Kidney epithelial cell (primary cell): ENCODE measurements at places on chromosomes 7 and 10.

- DNase-seq = peak; percentile 49
Measured at GRCh38 chr7:105219771-105220160, 169.0 kb downstream of the SRPK2 start.

DNA sequence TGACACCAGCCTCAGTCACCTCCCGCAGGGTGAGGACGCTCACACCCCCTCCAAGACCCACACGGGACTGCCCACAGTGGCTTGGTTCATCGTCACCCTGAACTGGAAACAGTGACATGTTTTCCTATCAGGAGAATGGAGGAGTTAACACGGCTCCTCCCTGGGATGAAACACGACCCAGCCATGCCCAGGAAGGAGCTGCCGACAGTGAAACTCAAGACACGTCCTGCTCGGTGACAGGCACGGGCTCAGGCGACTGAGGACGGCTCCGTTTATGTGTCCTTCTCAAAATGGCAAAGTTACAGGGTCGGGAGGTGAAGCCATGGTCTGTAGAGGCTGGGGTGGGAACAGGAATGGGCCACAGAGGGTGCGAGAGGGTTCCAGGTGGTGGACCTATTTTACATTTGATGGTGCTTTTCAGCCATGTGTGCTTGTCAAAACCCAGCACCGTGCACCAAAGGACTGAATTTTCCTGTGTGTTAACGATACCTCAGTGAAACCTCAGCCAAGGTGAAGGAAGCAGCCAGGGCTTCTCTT, 272.4 kb downstream of the ADARB2 start:
- DNase-seq = no peak

DNA sequence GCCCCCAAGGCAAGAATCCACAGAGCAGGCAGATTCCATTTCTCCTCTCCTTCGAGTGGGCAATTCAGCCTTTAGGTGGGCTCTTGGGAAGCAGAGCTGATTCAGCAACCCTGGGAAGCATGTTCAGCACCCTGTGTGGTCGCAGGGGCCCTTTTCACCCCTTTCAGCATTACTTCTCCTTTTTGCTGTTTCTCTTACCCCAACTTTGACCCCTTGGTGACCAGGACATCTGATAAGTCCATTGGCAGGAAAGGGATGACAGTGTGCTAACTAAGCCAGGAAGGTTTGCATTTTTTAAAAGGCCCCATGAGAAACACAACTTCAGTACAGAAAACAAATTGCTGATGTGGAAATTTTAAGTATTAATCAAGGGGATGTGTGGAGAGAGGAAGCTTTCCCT, 283.7 kb upstream of the NRP1 start:
- DNase-seq = no peak

DNA sequence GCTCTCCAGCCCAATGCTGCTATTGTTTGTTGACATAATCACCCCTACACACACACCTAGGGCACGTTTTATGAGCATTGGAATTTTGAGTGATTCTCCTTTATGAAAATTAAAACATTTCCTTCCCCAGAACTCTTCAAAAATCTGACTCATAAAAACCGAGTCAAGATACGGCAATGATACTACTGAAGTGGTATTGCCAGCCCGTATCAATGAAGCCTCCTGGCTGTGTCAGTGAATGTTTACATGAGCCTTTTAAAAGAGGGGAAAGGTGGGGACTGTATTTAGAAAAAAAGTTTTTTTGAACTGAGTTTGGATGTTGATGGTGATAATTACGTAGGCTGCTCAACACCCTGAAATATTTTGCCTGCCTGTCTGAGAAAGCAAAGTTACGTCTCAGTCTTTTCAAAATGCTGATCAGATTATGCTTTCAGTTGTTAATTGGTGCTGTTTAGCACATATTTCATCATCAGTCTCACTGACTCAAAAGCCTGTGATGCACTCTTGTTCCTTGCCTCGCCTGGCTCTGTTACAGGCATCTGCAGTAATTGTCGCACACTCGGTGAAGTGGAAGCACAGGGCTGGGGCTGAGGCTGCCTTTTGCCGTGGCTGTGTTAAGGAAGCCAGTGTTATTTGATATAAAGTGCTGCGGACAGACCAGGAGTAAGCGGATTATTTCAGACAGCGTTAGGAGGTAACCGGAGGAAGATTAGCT, 157.4 kb upstream of the TCF7L2 start:
- DNase-seq = no peak

DNA sequence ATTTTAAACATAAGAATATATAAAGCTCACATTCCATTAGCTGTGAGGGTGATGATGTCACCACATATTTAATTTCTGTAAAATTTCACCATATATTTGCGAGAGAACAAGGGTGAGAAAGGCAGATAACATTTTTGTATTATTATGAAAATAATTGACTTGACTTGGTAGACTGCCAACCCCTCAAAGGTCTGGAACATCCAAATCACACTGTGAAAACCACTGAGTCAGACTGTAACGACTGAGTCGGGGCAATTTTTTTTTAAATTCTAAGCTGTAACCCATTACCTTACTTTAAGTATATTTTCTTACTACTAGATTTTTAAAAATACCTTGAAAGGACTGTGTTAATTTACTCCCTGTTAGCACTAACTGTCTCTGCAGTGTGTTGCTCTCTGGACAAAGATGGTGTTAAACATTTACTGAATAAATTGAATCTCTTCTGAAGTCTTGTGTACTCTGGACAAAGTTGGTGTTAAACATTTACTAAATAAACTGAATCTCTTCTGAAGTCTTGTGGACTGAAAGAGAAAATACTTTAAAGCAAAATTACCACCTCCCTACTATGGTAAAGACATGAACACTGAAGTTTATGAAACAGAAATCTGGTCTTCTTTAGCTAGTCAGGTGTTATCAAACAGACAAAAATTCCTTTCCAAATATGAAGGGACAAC, 14.1 kb downstream of the PDZD8 start:
- peak; percentile 60 for DNase-seq

DNA sequence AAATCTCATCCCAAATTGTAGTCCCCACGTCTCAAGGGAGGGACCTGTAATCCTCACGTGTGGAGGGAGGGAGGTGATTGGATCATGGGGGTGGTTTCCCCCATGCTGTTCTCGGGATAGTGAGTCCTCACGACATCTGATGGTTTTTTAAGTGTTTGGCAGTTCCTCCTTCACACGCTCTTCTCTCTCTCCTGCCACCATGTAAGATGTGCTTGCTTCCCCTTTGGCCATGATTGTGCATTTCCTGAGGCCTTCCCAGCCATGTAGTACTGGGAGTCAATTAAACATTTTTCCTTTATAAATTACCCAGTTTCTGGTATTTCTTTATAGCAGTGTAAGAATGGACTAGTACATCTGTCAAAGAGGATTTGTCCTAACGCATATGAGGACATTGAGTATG, 59.5 kb downstream of the RGS10 start:
- DNase-seq = no peak

- DNase-seq = no peak
Measured at GRCh38 chr10:11787846-11788245, 35.3 kb upstream of the PROSER2 start.

GRCh38 chr7:80127412-80128160, 7.0 kb upstream of the GNAI1 start:
- DNase-seq = no peak

DNA sequence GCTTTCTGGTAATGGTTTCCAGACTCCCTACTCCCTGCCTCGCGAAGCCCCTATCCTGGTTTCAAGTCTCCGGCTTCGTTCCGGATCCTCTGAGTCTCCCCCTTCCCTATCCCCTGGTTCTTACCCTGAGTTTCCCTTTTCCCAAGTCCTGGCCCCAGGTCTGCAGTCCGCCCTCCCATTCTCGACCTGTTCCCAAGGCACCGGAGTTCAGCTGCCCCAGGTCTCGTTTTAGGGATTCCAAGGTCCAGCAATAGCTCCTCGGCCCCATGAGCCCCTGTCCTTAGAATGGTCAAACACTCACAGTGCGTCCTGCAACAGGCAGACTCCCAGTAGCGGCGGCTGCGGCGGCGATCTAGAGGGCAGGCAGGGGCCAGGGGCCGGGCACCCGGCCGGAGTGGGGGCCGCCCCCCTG, 274 bp downstream of the PITX3 start:
- no peak for DNase-seq

DNA sequence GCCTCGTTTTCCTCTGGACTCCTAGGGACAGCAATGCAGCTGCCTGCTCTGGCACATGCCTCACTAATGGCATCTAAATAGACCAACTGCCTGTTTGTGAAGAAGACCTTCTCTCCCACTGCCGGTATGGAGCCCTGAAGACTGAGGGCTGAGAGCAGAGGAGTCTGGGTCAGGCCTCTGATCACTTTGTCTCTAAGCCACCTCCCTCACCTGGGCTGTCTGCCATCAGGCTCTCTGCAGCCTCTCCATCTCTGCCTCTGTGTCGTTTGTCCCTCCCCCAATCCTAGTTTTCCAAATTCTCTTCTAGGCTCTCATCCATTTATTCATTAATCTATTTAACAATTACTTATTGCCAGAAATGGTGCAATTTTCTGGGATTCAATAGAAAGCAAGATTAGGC, 15.2 kb upstream of the SFTPA1 start:
- DNase-seq = no peak

- DNase-seq = no peak
Measured at GRCh38 chr10:88088441-88089340, 225.3 kb downstream of the PTEN start.

DNA sequence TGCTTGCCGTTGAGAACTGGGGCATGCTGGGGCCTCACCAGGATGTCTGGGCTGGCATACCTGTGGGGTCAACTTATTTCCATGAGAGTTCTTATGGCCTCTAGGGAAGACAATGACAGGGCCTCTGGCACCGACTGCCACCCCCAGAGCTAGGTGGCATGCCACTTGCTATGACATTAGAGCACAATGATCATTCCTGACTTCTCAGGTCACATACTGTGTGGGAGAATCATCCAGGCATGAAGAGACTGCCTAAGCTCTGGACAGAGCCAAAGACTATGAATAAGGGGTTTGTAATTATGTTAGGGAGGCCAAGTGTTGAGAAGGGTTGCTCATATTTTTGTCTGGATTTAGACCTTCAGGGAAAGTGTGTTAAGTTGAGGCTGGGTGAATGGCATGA, 97.5 kb downstream of the PTPN20 start:
- peak; percentile 19 for DNase-seq

GRCh38 chr7:126450269-126450671, 802.5 kb downstream of the GRM8 start:
- DNase-seq = no peak

DNA sequence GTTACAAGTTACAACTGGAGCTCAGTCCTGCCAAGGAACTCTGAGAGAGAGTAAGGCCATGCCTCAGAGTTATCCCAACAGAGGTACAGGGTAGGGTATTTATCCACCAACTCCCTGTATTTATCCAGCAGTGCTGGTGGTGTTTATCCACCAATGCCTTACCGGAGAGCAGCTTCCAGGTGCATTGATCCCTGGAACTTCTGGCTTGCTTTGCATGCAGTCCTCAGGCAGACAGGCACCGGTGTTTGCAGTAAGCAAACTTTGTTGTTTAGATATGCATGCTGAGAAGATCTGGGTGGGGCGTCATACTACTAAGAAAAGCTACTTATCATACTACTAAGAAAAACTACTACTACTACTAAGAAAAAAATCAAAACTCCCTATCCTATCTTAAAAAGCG, 92.4 kb downstream of the CYP26A1 start:
- no peak for DNase-seq

- DNase-seq = no peak
Measured at GRCh38 chr7:112982441-112983063, 104.1 kb downstream of the GPR85 start.

DNA sequence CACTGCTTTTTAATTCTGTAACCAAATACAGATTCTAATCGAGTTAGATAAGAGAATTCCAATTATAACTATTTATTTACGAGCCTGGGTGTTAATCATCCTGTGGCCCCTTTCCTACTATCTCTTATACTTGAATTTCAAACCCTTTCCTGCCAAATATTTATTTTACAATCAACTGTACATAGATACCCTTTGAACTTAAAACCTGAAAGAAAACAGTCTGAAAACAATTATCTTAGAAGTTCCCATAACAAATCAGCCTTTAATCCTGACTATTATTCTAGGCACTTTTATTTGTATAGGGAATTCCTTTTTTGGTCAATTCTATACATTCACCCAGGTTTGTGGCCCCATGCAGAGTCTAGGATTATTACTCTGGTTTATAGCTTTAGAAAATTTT, 10.6 kb upstream of the GPR37 start:
- no peak for DNase-seq

DNA sequence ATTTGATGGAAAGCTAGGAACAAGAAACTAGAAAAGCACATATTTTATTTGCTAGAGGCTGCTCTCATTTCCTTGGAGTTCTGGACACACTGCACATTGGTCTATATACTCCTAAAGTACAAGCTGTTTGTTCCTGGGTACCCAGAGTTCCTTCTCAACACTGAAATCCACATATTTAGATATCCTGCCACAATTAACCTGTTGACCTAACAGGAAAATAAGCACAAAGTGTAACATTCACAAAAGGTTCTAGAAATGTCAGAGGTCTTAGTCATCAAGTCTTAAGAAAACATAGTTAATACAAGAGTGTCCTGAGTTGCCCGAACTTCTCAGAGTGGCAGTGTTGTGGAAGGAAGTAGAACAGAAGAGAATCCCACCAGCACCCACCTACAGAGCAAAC, 115.6 kb downstream of the ELMO1 start:
- DNase-seq = no peak

- no peak for DNase-seq
Measured at GRCh38 chr10:14659626-14660196, 115.0 kb downstream of the FAM107B start.

DNA sequence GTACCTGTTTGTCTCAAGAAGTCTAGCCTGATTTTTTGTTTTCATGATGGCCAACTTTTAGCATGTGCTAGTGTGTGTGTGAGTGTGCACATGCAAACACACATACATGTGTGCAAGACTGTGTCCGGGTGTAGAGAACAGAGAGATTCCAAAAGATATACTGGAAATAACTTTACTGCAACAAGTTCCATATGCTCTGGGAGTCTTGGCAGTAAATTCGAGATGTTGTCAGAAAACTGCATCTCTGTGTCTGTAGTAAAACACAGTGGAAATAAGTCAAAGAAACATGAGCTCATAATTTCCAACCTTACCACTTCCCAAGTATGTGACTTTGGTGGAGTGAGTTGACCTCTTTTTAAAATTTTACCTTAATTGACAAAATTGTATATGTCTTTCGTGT, 950.8 kb upstream of the C7orf33 start:
- no peak for DNase-seq

DNA sequence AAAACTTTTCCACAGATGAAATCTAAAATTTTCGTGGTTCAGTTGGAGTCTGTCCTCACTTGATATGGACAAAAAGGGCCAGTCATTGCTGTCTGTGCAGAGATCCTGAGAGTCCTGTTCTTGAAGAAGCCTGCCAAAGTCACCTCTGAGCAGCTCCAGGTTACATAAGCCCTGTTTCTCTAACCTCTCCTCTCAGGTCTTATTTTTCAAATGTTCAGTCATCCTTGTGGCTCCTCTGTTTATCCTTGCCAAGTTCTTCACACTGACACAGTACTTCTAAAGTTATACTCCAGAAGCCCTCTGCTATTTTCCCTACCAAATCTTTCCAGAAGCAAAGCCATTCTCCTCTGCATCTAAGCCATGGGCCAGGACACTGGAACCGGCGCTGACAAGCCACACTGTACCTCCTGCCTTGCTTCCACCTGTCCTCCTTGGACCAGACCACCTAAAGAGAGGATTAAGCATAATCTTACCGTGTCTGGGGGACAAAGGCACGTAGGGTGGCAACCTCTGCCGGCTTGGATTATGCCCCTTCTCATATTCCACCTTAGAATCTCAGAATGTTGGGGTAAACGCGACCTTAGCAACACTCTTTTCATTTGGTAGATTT, 161.6 kb downstream of the JAZF1 start:
- no peak for DNase-seq

GRCh38 chr10:35684586-35684985, 42.5 kb upstream of the FZD8 start:
- DNase-seq = no peak
